Forelimb muscle (tissue), 1 donor: ENCODE measurements at places on chromosomes 11 and 22. TPM values are rescaled to one million over a fixed set of nuclear protein-coding genes. Genes with fewer than 3 reads are reported as not detected.

The RGL4 gene
- polyA plus RNA-seq: 1.2 TPM

The CAPN5 gene
- 10.5 TPM for polyA plus RNA-seq

The FGF3 gene
- polyA plus RNA-seq: not detected

DNA sequence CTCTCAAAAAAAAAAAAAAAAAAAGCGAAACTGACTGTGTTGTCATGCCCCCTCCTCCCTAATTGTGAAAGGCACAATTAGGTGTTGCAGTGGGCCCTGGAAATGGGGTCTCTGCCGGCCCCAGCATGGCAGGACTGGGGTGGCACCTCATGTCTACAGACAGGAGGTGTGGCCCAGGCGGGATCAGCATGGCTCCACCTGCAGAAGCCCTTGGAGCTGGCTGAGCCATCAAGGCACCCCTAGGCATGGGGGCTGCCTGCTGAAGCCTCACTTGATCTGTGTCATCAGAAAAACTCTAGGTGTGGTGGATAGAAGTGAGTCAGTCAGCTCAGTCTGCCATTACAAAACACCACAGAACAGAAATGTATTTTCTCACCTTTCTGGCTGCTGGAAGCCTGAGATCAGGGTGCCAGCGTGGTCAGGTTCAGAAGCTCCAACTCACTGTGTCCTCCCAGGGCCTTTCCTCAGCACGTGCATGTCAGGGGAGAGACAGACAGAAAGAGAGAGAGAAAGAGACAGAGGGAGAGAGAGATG, 10.1 kb upstream of the B4GALNT4 start:
- no peak for DNase-seq

GRCh38 chr22:35051013-35051535, 14.9 kb upstream of the ISX start:
- DNase-seq: no peak

DNA sequence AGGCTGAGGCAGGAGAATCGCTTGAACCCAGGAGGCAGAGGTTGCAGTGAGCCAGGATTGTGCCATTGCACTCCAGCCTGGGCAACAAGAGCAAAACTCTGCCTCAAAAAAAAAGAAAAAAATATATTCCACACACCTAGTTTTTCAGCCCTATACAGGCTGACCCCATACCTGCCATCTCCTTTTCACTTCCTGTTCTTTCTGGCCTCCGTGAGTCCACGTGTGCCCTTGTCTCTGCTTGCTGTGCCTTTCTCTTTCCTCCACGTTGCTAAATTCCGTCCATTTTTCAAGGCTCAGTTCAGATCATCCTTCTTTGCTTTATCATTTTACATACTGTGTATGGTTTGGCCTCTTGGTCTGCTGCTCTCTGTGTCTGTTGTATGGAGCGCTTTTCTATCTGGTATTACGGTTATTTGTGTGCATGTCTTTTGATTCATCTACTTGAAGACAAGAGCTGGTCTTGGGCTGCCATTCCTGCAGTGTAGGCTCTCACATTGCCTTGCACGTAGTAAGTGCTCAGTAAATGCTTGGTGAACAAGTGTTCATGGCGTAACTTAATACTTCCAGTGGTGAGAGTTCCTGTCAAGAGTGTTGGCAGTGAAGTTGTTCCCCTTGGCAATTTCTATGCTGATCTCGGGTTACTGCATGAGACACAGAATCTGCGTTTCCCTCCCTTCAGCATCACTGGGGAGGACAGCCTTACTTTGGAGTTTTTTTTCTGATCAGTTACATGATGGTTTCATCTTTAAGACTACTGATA, 57.5 kb downstream of the PTPRJ start:
- DNase-seq: no peak

DNA sequence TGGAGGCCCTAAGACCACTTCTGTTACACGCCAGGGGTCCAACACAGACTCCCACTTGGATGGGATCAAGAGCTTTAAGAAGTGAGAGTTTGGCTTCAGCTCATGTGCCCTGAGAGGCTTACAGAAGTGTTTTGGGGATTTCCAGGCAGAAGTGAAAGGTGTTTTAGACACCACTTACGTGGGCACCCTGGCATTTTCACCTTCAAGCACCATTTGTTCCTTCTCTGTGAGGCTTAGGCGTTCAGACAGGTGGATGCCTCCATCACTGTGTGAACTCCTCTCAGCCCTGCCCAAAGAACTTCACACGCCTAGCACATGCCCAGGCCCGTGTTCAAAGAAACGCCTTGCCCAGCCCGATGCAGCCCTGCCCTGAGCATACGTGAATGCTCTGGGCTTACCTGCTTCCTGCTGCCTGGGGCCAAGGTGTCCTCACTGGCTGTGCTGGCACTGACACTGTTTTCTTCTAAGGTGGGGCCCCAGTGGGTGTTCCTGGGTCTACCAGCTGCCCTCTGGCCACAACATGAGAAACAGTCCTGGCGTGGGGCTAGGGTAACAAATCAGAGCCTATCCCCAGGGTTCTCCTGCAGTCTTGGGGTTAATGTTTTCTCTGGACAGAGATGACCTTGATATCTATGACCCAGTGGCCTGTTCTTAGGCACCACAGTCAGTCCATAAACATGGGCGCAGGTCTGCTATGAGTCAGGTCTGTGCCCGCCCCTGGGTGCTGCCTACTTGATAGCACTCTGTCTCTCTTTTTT, 34.0 kb downstream of the AMPD3 start:
- no peak for DNase-seq

DNA sequence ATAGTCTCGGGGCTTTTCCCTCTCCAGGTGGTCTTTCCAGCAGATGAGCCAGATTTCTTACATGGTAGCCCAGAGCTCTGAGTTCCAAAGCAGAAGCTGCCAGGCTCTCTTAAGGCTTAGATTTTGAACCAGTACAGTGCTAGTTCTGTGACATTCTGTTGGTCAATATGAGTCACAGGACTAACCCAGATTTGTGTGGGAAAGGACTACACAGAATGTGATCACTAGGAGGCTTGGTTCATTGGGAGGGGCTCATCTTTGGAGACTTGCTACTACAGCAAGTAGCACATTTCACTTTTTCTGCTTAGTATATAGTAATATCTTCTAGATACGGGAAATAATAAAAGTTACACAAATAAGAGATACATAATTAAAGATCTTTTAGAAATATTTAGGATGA, 24.1 kb downstream of the RNF214 start:
- DNase-seq: no peak

GRCh38 chr11:17294033-17294432, 17.5 kb downstream of the NUCB2 start:
- no peak for DNase-seq
